Posterior vena cava (tissue), 2 donors: ENCODE measurements at places on chromosomes 13 and 19. TPM values are rescaled to one million over a fixed set of nuclear protein-coding genes. Genes with fewer than 3 reads are reported as not detected.

ZNF432 gene
- total RNA-seq, result 12.5 TPM

MEIOSIN gene
- total RNA-seq, result not detected

ANO8 gene
- 10.0 TPM for total RNA-seq

C2CD4C gene
- total RNA-seq, result 2.9 TPM

CEACAM3 gene
- 0.71 TPM for total RNA-seq

ITM2B gene
- total RNA-seq, result 425 TPM

CLEC17A gene
- not detected for total RNA-seq

TTYH1 gene
- total RNA-seq, result 0.60 TPM

SHC2 gene
- total RNA-seq, result 21.9 TPM

OVOL3 gene
- total RNA-seq, result not detected

TINCR gene
- 0.43 TPM for total RNA-seq

PLEKHF1 gene
- total RNA-seq, result 20.7 TPM

ZNF615 gene
- 12.4 TPM for total RNA-seq

SPIB gene
- total RNA-seq, result not detected

CGB5 gene
- not detected for total RNA-seq
